ENCODE measurements at places on chromosomes 3 and 15.

- no peak for DNase-seq
Measured at GRCh38 chr3:94972066-94972465, 909.2 kb downstream of the NSUN3 start.

GRCh38 chr3:61381745-61382392, 130.6 kb upstream of the FHIT start:
- peak; percentile 39 for DNase-seq

DNA sequence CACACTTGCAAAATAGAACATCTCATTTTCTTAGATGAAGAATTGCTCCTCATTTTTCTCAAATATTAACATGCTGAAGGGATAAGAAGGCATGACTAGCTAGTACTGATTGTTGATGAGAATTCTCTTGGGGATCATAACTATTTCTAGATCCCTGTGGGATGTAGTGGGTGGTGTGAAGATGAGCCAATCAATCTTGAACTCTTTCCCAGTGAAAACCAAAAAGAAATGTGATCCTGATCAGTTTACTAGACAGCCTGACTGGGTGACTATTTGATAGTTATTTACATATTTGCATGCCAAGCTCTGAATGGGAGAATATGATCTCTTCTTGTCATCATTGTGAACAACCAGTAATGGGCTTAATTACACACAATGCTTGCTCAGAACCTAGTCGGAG, 63.7 kb downstream of the ZIC1 start:
- DNase-seq, result no peak

GRCh38 chr3:127991681-127992080, 60.6 kb upstream of the SEC61A1 start:
- DNase-seq, result no peak

- DNase-seq, result no peak
Measured at GRCh38 chr3:194204042-194204987, 68.4 kb downstream of the HES1 start.

DNA sequence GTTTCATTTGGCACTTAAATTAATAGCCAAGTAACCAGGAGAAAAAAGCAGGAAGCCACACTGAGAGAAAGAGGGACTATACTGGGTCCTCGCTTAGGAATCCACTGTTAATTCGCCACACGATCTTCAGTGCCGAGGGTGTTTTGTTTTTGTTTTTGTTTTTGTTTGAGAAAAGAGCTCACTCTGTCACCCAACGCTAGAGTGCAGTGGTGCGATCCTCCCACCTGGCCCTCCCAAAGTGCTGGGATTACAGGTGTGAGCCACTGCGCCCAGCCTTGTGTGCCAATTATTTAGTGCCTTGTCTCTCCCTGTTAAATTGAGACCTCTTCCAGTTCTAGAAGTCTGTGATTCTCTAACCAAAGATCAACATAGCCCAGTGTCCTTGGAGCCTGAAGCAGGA, 53.8 kb upstream of the TPM1 start:
- no peak for DNase-seq

GRCh38 chr15:61243983-61244593, 15.0 kb upstream of the RORA start:
- DNase-seq, result no peak

- no peak for DNase-seq
Measured at GRCh38 chr3:5565026-5565425, 377.5 kb downstream of the EDEM1 start.

GRCh38 chr15:37015035-37015434, 85.3 kb downstream of the MEIS2 start:
- DNase-seq, result peak; percentile 75

DNA sequence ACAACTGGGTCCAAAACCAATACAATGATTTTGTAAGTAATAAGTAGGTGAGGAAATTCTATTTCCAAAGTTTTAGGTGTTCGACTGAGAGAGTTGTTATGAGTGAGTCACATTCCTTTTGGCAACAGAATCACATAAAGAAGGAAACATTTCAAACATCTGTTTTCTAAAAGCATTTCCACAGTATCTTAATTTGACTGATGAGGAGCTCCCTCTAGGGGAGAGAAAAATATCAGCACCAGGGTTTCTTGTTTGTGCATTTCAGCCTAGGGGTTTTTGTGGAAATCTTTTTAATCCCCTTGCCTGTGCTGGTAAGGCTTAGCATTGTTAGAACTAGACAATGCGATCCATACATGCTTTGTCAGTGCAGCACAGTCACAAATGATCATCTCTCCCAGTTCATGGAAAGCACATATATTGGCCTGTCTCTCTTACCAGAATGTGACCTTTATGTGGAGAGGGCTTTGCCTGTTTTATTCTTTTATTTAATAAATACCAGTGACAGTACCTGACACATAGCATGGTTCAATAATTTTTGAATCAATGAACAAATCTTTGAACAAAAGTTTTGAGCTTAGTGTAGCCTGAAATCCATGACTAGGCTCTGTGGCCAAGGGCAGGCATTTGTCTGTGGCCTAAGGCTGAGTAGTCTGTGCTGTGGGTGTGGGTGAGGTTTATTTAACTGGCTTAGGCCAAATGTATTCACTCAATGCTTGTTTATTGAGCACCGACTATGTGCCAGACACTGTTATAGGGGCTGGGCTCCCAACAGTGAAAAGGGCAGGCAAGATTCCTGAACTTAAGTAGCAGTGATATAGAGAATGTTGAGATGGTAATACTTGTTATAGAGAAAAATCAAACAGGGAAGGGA, 21.1 kb upstream of the IQCF6 start:
- DNase-seq, result peak; percentile 87

GRCh38 chr3:73601481-73601880, 23.3 kb downstream of the PDZRN3 start:
- DNase-seq, result no peak

DNA sequence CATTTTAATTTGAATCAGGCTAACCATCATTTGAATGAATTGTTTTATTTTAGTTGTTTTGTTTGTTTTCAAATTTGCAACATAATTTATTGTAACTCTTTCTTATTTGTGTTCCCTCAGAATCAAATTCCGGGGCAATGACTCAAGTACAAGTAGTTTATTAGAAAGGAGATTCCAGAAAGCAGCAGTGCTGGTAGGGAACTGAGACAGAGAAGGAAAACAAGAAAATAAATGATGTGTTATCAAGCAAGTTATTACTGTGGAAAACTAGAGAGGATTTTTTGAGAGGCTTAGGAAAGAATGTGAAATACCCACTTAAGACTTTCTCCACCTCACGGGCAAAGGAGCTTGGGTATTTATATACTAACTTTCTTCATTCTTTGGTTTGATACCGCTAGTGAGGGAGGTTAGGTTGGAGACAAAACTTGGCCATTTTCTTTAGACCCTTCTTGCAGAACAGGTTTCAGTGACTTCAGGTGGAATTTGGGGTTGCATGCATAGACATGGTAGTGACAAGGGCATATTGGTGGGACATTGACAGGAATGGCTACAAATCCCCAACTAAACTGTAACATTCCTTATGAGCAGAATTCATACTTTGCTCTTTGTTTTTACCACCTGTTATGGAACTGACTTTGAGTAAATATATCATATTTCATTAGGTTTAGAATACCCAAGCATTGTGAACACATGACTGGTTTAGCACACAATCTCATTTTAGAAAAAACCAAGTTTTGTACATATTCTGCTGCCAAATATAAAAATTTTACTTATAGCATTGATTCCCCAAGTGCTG, 254.3 kb downstream of the ZBBX start:
- DNase-seq, result no peak

- no peak for DNase-seq
Measured at GRCh38 chr3:74591946-74592345, 22.5 kb downstream of the CNTN3 start.

DNA sequence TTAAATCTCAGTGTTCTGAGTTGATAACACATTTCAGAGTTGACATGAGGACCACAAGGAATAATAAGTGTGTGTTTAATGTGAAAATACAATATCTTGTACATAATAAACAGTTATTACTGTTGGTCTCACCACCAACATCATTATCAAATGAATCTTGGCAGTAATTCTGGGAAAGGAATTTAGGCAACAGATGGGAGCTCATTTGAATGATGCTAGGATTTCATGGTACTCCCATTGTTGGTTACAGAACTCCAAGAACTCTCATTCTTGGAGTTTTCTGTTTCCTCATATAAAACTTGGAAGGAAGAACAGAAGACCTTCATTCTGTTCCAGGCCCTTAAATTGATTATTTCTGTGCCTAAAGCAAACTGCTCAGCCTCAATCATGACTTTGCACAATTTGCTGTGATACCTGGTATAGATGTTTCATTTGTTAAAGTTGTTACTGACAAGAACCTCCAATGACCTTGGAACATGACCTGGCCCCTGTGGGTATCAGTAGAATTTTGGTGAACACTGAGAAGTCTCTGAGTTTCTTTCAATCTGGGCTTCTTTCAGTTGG, 385.8 kb downstream of the LPP start:
- DNase-seq, result no peak

DNA sequence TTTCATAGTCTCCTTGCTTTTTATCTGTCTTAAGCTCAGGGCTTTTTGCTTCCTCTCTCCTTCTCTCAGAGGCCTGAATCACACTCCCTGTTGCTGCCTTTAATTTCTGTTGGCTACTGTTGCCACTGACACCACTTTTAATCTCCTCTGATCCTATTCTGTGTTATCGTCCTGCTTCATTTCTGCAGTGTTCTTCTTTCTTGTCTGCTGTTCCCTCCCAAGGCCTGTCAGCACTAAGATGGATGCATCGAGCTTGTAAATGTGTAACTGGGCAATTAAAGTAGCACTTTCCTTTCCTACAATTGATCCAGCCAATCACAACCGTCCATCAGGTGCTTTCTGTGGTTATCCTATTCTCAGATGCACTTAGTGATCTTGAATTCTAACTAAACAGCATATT, 71.3 kb upstream of the VEPH1 start:
- DNase-seq, result no peak

DNA sequence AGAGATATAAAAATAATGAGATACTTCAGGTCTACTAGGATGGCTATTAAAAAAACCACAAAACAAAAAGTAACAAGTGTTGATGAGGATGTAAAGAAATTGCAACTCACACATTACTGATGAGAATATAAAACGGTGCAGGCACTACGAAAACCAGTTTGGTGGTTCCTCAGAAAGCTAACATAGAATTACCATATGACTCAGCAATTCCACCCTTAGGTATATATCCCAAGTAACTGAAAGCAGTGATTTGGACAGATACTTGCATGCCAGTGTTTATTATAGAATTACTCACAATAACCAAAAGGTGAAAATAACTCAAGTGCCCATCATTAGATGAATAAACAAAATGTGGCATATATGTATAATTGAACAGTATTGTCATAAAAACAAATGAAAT, 87.5 kb upstream of the MELTF start:
- peak; percentile 22 for DNase-seq

DNA sequence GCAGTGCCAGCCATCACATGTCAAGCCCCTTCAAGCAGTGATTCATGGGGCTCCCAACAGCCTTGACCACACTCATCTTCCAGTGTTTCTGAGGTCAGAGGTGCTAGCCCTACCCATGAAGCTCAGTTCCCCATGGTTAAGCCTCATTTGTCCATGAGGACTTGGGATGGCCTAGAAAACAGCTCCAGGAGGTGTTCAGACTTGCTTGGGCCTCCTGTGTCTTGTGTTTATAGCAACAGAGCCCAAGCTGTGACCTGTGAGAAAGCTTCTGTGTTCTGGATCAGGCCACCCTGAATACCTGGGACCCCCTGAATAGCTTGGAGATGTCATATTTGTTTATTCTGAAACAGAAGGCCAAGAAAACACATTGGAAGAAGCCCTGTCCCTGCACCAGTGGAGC, 36.7 kb downstream of the LARP6 start:
- no peak for DNase-seq

DNA sequence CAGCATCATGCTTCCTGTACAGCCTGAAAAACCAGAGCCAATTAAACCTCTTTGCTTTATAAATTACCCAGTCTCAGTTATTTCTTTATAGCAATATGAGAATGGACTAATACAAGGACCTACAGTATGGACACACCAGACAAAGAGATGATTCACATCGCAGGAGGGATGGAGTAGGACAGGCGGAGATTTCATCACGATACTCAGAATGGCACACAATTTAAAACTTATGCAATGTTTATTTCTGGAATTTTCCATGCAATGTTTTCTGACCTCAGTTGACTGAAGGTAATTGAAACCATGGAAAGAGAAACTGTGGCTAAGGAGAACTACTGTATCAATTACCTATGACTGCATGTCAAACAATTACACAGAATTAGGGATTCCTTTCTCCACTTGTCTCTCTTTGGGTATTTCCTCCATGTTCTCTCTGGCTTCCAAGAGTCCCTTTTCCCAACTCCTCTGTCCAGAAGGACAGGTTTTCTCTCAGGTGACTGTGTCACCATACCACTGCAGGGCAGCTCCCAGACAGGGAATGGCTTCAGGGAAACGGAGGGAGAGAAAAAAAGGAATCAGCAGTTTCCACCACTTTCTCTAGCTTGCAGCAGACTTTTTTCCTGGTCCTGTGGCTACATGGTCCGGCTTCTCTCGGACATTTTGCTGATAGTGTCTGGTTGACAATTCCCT, 3.0 kb upstream of the ANO10 start:
- no peak for DNase-seq

DNA sequence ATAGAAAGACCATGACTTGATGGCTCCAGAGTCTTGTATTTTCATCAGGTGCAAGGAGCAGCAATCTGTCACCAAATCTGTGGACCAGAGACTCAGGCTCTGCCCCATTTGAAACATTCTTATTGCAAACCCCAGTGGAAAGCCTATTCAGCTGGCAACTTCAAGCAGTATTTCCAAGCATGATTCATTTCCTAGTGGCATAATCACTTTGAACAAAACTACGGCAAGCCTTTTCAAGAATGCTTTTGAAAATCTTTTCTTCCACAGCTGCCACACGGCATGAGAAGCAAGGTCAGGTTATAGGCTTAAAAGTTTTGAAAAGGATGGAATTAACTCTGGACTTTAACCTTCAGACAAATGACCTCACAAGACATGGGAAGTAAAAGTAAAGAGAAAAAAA, 122.0 kb upstream of the BFSP2 start:
- peak; percentile 28 for DNase-seq

DNA sequence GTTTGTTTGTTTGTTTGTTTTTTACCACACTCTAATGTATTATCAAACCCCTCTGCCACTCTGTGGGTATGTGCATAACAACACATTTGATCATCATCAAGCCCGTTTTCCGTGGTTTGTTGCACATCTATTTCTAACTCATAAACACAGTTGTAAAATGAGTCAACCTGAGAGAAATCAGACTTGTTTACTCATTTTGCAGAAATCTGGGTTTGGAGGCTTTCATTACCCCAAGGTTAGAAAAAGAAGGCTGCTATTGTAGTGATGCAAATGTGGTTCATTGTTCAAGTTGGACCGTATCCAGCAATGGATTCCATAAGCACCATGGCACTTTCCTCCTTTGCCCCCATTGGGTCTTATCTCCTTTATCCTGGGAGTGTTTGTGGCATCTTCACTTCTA, 353.2 kb upstream of the SOX2 start:
- no peak for DNase-seq

GRCh38 chr3:13896473-13897154, 16.7 kb upstream of the WNT7A start:
- DNase-seq, result peak; percentile 65

- no peak for DNase-seq
Measured at GRCh38 chr3:77467702-77468625, 428.1 kb downstream of the ROBO2 start.

DNA sequence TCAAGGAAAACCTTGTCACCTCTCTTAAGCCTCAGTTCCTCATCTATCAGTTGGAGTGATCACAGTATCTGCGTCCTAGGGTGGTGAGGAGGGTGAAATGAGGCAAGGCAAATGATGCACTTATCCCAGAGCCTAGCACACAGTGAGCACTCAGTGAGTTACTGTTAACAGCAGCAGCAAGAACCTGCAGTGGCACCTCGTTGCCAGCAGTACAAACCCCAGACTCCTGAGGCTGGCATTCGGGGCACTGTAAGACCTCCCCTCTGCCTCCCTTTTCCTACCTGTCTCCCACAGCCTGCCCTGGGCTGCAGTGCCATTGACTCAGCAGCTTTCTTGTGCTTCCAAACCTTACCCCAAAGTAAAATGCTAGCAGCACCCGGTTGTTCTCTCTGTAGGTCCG, 82.9 kb upstream of the EIF1B start:
- DNase-seq, result no peak

All from cardiac fibroblast (primary cell).